Fibroblast of lung (primary cell): ENCODE measurements at places on chromosomes 6 and 20. TPM values are rescaled to one million over a fixed set of nuclear protein-coding genes. Genes with fewer than 3 reads are reported as not detected.

GRCh38 chr6:28296520-28297060 is 15.2 kb downstream of the PGBD1 start:
- H3K27me3 ChIP-seq, result no peaks in the 10 kb centered on the region
- H3K4me3 ChIP-seq, result no peak overlapping the region
- DNase-seq, result no peak
- no peaks in the 10 kb centered on the region for H3K36me3 ChIP-seq
- H3K27ac ChIP-seq, result no peak overlapping the region

The RFX6 gene
- not detected in 2 replicates for total RNA-seq

GRCh38 chr20:46176739-46177378 is 58.7 kb downstream of the CD40 start:
- no peak overlapping the region for H3K4me3 ChIP-seq
- no peaks in the 10 kb centered on the region for H3K36me3 ChIP-seq
- no peaks in the 10 kb centered on the region for H3K4me1 ChIP-seq
- no peak overlapping the region for H3K27ac ChIP-seq
- DNase-seq, result no peak
- H3K27me3 ChIP-seq, result peaks cover 32% of the 10 kb centered on the region

- DNase-seq, result no peak
- H3K4me1 ChIP-seq, result no peaks in the 10 kb centered on the region
- H3K27me3 ChIP-seq, result no peaks in the 10 kb centered on the region
- no peak overlapping the region for H3K4me3 ChIP-seq
These were observed 96.4 kb downstream of the PLCB4 start for GRCh38 chr20:9165261-9165660.

DNA sequence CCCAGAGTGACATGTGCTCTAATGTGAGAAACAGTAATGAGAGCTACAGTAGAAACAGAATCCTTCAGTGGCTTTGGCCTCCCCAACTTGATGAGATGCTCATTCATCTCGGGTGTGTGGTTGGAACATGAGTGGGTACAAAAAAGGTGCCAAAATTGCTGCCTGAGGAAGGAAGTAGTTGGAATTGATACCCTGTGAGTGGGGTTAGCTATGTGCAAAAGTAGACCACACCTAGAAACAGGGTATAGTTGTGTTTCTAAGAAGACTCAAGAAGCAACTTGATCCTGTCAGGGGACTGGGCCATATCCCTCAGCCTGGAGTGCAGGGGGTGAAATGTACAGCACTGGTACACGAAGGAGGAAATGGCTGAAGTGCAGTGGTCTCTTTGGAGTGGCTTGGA is 206.4 kb upstream of the SUPT3H start:
- H3K36me3 ChIP-seq, result no peaks in the 10 kb centered on the region
- H3K4me1 ChIP-seq, result no peaks in the 10 kb centered on the region
- no peak overlapping the region for H3K4me3 ChIP-seq
- DNase-seq, result no peak

The TINAG gene
- total RNA-seq, result not detected in 2 replicates

DNA sequence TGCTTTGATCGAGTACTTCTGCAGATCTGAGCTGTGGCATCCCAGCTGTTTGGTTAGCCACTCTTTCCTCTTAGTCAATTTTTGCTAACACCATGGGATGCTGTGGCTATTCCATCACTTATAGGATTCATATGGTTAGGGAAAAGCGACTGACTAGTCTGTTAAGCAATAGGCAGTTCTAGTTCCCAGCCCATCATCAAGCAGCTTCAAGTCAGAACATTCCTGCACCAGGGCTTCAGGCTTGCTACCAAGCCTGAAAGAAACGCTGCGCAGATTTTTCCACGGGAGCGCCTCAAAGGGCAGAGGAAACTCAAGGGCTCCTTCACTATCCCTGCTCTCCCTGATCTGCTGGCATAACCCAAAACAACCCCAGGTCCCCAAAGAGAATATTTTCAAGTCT is 159.8 kb upstream of the SUPT3H start:
- no peak overlapping the region for H3K27ac ChIP-seq
- no peak for DNase-seq
- no peak overlapping the region for H3K4me3 ChIP-seq

DNA sequence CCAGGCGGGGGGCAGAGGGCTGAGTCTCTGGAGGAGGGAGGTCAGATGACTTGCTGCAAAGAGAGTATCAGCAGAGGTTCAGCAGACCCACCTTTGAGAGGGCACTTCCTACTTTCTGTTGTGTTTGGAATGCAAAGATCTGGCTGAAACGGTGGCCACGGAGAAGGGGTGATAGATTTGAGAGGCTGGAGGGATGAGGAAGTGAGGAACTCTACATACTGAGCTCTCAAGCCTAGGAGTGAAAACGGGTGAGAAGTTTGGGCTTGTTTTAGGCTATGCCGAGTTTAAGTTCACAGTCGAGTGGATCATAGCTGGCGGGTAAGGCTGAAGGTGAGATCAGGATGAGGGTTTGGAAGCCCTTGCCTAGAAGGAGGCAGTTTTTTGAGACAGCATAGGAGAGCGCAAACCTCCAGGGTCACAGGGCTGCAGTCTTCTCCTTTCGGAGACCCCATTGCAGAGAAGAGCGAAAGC is 477 bp upstream of the ITPA start:
- peaks cover 6% of the 10 kb centered on the region for H3K4me1 ChIP-seq
- no peaks in the 10 kb centered on the region for H3K27me3 ChIP-seq
- no peak for DNase-seq
- peak overlapping the region; percentile 92 for H3K4me3 ChIP-seq
- no peaks in the 10 kb centered on the region for H3K36me3 ChIP-seq

The NR2E1 gene
- total RNA-seq, result not detected in 2 replicates

GRCh38 chr6:2363211-2363610 is 117.8 kb upstream of the GMDS start:
- no peaks in the 10 kb centered on the region for H3K27me3 ChIP-seq
- no peaks in the 10 kb centered on the region for H3K4me1 ChIP-seq
- no peak overlapping the region for H3K4me3 ChIP-seq
- H3K27ac ChIP-seq, result no peak overlapping the region
- DNase-seq, result no peak
- no peaks in the 10 kb centered on the region for H3K36me3 ChIP-seq

GRCh38 chr6:56749632-56750151 is 107.0 kb upstream of the DST start:
- H3K4me3 ChIP-seq, result no peak overlapping the region
- H3K27ac ChIP-seq, result peak overlapping the region; percentile 62
- peaks cover 12% of the 10 kb centered on the region for H3K4me1 ChIP-seq
- peak; percentile 94 for DNase-seq

GRCh38 chr6:29147074-29147473 is 23.6 kb upstream of the OR2J2 start:
- no peak overlapping the region for H3K27ac ChIP-seq
- H3K4me1 ChIP-seq, result no peaks in the 10 kb centered on the region
- no peaks in the 10 kb centered on the region for H3K27me3 ChIP-seq
- DNase-seq, result no peak
- no peaks in the 10 kb centered on the region for H3K36me3 ChIP-seq
- H3K4me3 ChIP-seq, result no peak overlapping the region

The ZNF334 gene
- 5.1 and 7.9 TPM in 2 replicates for total RNA-seq
